Stimulated activated CD4-positive, alpha-beta T cell treated with anti-CD3 and anti-CD28 coated beads, Interleukin-4, amount 100 ng/mL, for 48 hours (primary cell): ENCODE measurements at places on chromosomes 1 and 21.
A peak's percentile ranks its signal among the peaks of the same experiment; 100 is the strongest.

DNA sequence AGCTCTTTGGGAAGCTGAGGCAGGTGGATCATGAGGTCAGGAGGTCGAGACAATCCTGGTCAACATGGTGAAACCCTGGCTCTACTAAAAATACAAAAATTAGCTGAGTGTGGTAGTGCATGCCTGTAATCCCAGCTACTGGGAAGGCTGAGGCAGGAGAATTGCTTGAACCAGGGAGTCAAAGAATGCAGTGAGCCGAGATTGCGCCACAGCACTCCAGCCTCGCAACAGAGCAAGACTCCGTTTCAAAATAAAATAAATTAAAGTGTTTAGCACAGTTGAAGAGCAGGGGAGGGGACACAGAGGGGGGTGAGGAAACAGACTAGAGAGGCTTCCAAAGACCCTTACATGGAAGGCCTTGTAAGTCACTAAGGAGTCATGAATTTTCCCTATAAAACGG, 131.2 kb upstream of the SPATA6 start:
- no peak for DNase-seq

DNA sequence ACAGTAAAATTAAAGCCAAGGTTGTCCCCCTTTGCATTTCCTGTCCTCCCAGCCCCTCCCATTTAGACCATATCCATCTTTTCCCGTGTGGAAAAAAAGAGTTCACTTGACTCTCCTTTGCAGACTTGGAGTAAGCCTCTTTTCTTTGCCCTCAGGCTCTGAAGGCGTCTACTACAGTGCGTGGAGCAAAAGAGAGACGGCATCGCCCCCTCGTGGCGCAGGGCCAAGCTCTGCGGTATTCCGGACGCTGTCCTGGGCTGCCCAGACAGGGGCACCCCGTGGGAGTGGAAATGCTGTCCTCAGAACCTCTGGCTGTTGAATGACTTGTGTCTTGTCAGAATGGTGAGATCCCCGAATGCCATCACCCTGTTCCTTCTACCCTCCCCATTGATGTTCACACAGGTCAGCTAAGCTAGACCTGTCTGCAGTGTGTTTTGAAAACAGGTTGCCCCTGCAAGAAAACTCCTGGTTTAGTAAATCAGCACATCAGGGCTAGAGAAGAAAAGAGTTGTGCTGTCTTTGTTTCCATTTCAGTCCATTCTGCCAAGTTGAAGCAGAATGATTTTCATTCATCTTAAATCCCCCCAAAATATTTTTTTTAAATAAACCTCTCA, 12.3 kb upstream of the GJA8 start:
- DNase-seq: peak; percentile 59

DNA sequence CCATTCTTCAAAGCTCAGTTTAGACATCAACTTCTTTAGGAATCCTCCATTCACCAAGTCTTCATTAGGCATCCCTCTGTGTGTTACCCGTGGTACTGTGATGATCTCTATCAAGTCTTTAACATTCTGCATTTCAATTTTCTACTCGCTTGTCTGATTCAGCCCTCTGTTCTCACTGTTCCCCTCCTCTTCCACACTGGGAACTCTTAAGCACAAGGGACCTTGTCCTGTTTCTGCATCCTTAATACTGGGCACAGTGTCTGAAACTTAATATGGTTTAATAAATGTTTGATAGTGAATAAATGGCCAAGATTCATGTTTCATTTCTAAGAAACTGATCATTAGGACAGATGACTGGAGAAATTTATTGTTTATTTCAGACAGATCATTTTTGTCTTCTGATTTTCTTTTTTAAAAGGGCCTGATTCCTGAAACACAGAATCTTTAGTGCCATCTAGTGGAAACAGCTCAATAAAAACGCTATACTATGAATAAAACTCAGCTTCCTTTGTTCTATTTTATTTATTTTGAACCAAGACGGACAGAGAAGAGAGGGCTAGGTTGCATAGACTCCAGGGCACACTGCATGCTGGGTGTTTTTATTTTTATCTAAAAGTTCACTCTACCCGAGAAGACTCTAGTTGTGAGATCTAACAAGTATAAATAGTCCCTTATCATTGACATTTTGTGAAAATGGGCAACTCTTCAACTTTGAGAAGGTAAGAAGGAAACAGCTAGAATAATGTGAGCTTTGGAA, 7.0 kb upstream of the TRIM45 start:
- no peak for DNase-seq

DNA sequence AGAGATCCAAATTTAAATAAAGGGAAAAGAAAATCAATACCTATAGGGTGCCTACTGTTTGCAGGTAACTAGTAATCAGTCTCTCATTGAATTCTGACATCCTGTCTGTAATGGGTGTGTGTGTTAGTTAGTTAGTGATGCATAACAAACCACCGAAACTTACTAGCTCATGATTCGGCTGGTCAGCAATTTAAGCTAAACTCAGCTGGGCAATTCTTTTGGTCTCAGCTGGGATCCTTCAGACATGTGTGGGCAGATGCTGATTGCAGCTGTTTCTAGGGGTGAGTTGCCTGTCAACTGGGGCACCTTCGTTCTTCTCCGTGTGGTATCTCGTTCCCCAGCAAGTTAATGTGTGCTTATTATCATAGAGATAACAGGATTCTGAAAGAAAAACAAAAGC, 40.2 kb upstream of the ZNF124 start:
- DNase-seq: no peak

DNA sequence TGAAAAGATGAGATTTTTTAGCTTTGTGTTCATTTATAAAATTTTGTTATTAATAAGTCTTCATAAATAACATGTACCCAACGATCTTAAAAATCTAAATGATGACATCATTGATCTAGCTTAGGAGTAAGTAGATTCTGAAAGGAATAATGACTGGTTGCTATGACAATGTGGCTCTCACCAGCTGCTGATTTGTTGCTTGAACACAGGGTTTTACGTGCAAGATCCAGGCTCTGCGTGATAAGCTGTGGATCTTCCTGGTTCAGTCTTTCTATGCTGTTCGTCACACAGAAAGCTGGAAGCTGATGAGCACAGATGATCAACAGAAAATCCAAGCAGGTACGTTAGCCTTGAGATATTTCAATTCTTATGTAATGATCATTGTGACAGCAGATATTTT, 49.1 kb upstream of the C1orf146 start:
- DNase-seq: no peak

GRCh38 chr21:27094184-27094948, 127.5 kb upstream of the ADAMTS5 start:
- no peak for DNase-seq

DNA sequence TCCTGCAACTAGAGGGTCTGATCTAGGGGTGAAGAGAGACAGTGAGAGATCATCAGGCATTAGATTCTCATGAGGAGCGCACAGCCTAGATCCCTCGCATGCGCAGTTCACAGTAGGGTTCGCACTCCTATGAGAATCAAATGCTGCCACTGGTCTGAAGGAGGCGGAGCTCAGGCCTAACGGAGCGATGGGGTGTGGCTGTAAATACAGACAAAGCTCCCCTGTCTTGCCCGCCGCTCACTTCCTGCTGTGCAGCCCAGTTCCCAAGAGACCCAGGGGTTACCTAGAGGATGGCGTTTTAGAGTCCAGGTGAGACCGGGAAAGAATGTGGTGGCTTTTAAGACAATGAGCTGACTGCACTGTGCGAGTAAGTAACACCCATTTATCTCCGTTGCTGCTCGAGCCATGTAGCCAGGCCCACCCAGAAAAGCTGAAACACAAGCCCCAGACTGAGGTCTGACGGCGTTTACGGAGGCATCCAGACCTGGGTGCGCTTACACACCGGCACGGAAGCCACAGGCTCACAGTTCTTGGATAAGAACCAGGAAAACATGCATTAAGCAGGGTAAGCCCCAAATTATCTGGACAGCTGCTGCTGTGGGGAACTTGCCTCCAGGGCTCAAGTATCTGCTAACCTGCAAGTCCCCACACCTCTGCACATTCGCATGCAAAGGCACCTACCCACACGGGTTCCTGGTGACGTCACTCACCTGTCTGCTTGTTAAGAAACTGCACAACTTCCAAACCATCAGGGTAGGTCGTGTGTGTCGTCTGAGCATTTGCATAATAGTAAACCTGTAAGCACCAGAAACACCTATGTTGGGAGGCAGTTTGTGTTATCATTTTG, 12.5 kb downstream of the TCP10L start:
- no peak for DNase-seq

DNA sequence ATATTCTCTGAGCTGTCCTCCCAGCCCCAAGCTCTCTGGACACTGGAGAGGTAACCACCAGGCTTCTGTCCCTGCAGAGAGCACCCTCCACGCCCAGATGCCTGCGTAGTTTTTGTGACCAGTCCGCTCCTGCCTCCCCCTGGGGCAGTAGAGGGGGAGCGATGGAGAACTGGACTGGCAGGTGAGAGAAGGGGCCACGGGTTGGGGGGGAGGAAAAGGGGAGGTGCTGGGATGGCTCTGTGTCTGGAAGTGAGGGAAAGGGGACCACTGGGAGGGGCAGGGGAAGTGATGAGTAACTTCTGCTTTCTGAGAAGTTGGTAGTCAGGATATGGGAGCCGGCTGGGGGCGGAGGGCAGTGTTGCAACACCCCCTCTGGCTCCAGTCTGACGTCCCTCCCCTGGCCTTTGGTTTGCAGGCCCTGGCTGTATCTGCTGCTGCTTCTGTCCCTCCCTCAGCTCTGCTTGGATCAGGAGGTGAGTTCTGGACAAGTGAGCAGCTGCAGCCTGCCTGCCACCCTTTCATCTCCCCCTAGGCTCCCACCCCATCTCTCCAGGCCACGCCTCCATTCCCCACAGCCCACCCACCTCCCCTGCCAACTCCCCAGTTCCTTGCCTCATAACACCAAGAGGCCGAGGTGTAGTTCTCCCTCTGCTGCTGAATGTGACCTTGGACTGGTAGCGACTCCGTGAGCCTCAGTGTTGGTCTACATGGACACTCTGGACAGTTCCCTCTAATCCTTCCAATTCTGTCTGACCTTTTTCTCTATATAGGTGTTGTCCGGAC, 3.1 kb downstream of the ADAMTSL4 start:
- DNase-seq: no peak

GRCh38 chr1:36532810-36533401, 50.2 kb upstream of the CSF3R start:
- no peak for DNase-seq

GRCh38 chr1:31346785-31347184, 26.1 kb downstream of the FABP3 start:
- DNase-seq: no peak

GRCh38 chr1:109298666-109299557, 7.9 kb downstream of the MYBPHL start:
- no peak for DNase-seq

GRCh38 chr1:226405411-226405988, 2.4 kb downstream of the PARP1 start:
- DNase-seq: no peak

GRCh38 chr1:43402089-43402865, 12.6 kb downstream of the SZT2 start:
- no peak for DNase-seq
